Central memory CD4-positive, alpha-beta T cell (primary cell): ENCODE measurements at places on chromosomes 7 and 10.

DNA sequence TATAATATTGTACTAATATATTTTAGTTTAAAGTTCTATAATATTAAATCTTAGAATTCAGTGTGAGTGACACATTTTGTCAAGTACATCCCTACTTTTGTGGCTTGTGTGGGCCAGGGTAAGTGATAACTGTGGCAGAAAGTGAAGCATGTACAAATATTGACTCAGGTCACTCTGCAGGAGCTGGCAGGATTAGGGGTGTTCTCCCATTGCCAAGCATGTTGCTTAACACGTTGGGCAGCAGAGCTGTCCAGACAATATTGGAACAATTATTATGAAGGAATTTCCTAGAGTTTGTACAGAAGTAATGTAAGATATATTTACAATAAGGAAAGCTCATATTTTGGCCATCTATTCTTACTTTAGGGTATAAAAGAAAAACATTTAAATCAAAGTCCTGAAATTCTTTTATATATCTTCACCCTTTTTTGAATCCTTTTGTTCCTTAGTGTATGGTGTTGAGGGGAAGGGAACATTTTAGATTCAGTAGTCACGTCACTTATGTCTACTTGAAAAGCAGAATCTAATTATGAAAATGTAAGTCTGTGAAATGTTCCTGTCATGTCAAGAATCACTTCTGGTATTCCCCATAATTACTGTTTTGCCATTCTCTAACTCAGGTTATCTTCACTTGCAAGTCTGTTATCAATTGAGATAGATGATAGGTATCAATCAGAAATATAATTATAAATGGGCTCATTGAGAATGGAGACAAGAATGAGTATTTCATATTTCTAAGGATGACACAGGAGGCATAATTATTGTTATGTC, 4.0 kb downstream of the HDAC9 start:
- DNase-seq = no peak

GRCh38 chr10:76091926-76092325, 660.5 kb downstream of the LRMDA start:
- DNase-seq = no peak

DNA sequence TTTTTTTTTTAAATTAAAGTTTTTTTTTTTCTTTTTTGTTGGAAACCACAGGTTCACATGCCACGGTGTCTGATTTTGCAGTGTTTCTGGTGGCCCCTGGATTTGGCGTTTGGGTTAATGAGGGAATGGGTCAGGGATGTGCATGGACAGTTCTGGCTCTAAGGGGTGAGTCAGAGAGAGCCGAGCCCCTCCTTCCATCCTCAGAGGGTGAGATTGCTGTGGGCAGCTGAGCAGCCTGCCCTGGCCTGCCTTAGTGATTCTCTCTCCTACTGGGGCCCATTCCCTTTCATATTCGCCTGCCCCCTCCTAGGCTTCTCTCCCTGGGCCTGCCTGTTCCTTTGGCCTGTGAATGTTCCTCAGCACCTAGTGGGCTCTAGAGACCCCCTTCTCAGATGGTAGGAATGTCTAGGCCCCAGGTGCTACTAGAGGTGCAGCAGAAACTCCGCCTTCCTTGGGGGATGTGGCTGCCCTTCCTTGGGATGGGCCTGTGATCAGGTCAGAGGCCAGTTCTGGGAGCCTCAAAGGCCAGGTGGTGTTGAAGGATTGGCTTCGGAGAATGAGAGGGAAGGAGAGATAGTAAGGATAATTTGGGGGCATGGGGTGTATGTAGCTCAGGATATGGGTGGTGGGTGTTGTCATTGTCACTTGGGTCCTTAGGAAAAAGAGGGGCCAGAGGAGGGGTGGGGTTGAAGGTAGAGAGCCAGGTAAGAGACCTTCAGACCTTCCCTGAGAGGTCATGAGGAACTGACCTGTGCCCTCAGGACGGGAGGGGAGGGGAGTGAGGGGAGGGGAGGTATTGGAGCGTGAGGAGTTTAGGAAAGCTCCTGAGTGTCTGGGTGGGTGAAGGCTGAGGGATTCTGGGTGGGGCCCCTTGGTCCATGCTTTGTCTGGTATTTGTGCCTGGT, 19.8 kb downstream of the TSPAN14 start:
- DNase-seq = no peak

DNA sequence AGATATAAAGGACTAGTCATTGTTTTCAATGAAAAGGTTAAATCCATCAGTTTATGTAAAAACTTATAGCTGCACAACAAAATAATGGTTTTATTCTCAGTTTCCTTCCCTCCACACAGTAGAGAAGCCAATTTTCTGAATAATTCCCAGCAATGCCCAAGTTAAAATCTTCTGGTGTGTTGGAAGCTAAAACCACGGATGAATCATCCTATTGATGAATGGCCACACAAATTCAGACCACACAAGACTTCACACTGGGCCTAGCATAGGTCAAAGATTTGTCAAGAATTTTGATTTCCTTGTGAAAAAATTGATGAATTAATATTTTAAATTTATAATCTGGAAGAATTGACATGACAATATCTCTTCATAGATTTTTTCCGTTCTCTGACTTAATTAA, 617.6 kb downstream of the INHBA start:
- no peak for DNase-seq

DNA sequence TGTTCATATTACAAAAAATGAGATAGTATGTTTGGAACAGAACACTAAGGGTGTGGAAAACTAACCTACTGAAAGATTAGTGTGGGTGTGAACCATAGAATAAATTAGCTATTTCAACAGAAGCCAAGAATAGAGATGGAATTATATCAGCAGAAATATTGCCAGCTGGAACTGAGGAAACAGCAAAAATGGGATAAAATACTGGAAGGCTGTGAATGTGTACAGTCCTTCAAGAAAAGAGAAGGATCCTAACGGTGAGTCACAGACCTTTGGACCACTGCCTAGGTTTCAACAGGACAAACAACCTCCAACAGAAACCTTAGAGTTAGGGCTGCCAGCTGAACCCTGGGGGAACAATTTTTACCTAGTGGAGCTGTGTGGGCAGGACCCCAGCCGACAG, 395.0 kb downstream of the ZWINT start:
- DNase-seq = no peak

GRCh38 chr7:101843293-101844271, 26.2 kb downstream of the CUX1 start:
- no peak for DNase-seq

DNA sequence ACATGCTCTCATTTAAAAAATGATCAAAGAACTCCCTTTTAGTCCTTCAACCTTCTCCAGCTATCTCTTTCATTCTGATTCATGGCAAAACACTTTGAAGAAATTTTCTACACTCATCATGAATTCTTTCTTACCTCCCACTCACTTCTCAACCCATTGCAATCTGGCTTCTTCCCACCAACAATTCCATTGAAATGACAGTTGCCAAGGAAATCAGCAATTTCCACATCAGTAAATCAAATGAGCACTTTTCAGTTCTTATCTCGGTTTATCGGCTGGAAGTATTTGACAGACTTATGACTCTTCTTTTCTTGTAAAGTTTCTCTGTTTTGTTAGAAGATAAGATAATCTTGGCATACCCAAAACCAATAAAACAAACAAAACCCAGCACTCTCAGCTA, 99.1 kb upstream of the CACNA2D1 start:
- no peak for DNase-seq

DNA sequence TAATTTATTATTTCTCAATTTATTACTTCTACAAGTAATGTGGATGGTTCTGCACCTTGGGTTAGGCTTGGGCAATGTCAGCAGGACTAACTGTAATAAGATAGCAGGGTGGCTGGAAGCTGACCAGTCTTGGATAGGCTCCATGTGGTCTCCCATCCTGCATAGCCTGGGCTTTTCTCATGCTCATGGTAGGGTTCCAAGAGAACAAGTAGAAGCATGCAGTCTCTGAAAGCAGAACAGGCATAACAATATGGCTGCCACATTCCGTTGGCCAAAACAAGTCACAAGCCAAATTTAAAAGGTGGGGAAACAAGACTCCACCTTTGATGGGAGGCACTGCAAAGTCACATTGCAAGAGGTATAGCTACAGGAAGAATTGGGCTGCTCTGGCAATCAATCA, 98.6 kb upstream of the MDFIC start:
- DNase-seq = no peak

DNA sequence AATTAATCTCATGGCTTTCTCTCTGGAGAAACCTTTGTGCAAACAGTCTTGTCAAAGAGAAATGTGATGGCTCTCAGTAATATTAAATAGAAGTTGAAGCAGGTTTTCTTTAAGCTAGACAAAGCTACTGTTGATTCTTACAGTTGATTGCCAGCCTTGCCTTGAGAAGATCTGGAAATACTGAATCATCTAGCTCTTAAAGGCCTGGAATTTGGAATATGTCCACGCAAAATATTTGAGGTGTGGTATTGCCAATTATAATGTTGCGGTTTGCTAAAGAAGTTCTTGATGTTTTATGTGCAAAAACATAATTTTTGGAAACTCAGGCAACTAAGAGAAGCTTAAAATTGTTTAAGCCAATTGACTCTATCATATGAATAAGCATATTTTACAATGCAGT, 371.9 kb downstream of the PHF14 start:
- DNase-seq = no peak

DNA sequence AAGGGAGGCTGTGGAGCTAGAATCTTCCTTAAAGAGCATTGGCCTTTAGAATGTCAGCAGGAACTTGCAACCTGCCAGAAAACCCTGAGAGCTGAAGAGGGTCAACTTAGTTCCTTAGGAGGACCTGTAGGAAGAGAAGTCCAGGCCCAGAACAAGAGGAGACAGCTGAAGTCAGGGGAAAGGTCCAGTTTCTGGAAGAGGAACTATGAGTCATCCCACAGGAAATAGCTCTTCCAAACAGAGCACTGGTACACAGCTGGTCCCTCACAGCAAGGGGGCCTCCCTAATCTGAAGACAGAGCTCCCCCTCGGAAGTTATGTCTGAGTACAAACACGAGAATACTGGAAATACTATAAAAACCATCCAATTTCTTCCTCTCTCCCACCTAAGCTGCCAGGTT, 98.9 kb downstream of the HERPUD2 start:
- DNase-seq = no peak

GRCh38 chr7:12646139-12646538, 41.3 kb upstream of the ARL4A start:
- DNase-seq = no peak

DNA sequence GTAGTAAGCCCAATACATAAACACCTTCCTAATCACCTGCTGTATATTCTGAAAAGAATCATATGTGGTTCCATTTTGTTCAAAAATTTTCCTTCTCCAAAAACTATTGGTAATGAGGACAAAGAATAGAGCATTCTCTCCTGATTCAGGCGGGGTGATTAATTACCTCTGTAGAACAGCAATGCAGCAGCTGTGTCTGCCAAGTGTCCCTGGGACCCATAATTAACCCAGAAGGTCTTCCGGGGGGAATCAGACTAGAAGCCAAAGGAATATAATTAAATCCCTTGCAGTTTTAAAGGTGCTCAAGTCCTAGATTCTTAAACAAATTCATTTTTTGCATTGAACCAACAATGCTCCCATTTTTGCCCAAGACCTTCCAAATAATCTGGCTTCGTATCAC, 60.3 kb upstream of the ABLIM1 start:
- DNase-seq = no peak

DNA sequence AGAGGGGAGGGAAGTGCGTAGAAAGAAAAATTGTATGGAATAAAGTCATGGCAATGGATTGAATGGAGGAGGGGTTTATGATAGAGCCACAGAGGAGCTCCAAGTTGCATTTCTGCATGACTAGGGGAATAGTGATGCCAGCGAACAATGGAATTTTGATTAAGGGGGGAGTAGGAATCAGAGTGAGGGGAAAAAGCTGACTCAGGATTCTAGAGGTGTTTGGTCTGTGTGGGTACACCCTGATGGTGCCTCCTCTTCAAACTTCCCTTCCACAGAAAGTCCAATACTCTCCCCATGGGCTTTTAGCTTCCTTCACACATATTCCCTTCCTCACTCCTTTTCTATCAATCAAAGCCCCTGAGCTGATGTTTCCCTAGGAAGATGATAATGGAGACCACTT, 1.8 kb upstream of the KEL start:
- DNase-seq = no peak

- no peak for DNase-seq
These were observed 309.8 kb downstream of the ADK start for GRCh38 chr10:74460812-74461211.

DNA sequence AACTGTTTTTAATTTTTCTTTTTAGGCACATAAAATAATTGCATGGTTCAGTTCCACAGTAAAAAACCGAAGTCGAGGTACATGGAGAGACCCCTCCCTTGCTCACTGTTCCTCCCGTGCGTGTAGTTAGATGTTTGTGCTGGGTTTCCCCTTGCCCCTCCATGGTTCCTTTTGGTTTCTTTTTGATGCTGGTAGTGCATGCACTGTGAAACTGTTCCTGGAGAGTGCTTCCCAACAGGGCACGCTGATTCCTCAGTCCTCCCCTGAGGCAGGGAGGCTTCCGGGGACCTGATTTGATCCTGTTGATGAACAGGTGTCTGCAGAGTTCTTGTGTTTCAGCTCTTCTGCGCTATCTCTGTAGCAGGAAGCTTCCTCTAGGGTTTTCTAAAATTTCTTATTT, 69.5 kb downstream of the ADCY1 start:
- DNase-seq = no peak

GRCh38 chr7:72540106-72540611, 128.0 kb upstream of the CALN1 start:
- no peak for DNase-seq
